ENCODE measurements at places on chromosomes 6 and 20.

GRCh38 chr6:73927421-73927820 lies 231.4 kb downstream of the CD109 start:
- no peak for DNase-seq

DNA sequence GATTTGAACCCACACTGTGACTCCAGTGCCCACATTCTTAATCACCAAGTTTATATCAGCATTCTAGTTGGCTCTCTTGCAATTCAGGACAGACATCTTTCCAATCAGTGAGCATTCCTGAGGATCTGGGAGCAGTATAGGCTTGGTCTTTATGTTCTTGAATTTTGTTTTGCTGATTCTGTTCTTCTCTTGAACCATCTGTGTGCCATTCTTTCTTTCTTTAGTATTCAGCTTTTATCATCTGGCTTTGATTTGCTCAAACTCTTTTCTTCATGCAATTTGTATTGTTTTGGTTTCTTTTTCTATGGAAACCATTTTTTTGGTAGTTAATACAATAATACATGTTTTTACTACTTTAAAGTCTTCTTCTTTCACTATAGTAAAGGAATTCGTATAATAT lies 162.4 kb downstream of the CD109 start:
- DNase-seq = no peak

DNA sequence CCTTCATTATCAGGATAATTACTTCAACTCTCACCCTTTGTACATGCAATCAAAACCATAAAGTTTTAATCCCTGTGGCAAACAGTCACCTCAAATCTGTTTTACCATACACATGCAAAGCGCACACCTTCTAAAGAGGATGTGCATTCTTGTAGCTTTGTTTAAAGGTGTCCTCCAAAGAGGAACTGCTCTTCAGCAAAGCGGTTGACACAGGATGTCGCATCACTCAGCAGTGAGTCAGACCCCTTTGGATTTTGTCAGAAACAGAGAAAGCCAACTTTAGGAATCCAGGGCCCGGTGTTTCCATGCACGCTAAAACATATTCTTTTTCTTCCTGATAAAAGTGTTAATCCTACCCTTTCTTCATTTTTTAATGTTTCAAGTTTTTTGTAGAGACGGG lies 268.3 kb upstream of the ARID1B start:
- no peak for DNase-seq

DNA sequence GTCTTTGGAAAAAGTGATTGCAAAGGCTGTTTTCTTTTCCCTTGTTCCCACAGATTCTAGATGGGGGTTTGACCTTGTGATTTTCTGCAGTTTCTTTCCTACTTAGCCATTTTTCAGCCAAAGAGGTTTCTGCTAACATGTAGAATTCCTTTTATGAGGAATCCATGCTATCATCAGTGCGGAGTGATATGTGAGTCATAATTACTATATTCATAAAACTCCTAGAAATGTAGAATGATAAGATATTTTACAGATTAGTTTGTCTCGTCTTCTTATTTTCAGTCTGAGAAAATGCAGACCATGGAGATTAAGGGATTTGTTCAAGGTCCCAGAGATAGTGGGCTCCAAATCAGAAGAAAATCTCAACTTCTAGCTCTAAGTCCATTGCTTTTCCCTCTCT lies 98.6 kb downstream of the KCNQ5 start:
- no peak for DNase-seq

DNA sequence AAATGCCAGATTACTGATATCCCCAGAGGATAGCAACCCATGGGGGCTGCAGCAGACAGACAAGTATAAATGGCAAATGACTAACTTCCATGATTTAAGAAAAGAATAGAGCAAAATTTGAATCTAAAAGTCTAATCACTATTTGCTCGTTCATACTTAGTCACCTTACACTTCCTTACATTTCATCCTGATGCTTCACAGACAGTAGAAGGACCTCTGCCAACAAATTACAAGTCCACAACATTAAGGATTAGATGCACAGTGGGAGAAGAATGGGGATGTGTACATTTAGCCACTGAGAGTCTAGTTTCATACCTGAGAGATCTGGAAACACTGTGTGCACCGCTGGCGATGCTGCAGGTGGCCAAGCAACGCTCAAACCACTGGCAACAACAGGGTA lies 72.4 kb downstream of the FYN start:
- no peak for DNase-seq

DNA sequence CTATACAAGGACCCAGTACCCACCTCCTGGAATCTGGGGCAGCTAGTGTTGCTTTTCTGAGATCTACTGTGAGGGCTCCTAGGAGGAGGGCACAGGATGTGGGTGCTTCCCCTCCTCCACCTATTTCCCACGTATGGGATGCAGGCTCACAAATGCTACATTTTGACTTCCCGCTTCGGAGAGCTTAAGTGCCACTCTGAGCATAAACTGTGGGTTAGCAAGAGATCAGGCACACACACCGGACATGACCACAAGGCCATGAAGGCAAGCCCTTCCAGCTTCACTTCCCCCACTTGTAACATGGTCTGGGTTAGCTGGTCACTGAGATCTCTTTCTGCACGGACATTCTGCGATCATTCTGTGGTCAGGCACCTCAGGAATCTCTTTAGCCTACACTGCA lies 15.7 kb upstream of the TGM3 start:
- DNase-seq = peak; percentile 22

DNA sequence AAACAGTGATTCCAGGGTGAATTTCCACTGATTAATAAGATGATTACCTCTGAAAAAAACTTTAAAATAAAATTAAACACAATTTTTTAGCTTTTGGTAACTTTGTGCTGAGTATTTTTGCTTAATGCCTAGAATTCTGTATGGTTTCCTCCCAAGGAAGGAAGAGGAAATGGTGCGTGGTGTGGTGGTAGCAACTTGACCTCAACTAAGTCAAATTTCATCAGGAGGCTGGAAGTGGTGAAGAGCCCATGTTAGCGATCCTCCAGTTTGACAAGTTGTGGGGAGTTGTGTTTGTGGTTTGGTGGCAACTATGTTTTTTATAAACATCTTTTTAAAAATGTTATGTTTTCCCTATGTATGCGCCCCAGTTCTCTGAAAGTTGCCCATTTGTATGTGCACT lies 5.0 kb upstream of the RTF2 start:
- DNase-seq = no peak

GRCh38 chr6:132218059-132218696 lies 183.1 kb downstream of the MOXD1 start:
- no peak for DNase-seq

GRCh38 chr6:32081168-32081990 lies 27.8 kb downstream of the TNXB start:
- DNase-seq = no peak

GRCh38 chr6:133816171-133816570 lies 72.7 kb upstream of the TCF21 start:
- DNase-seq = no peak

DNA sequence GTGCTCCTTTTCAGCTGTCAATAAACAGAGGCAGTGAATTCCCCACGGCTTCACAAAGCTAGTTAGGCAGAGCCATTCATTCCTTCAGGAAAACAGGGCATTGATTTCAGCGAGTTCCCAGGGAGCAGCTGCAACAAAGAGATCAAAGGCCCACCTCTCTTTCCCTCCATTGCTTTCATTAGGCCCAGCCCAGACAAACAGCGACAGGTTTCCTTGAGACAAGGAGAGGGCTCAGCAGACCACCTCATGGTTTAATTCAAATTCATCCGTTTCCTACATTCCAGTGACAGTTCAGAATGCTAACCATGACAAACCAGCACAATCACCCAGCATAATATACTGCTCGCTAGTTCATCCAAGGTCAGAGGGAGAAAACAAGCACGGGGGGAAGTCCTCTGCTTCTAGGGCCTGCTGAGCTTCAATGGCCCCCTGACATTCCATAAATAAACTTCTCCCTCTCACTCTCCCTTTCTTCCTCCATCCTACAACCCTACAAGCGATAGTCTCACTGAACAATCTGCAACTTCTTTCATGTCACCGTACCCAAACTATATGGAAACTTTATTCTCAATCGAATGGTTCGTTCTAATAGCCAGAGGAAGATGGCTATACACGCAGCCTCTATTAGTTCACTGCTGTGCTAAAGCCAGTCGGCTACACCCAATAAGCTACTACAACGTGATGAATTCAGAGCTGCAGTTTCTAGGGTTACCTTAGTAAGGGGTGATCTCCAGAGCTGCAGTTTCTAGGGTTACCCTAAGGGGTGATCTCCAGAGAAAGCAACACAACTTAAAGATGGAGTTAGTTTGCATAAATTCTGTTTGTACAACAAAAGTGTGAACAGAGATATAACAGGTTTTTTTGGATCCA lies 34.7 kb downstream of the PLAGL1 start:
- no peak for DNase-seq

- no peak for DNase-seq
These were observed 65.7 kb downstream of the SRC start for GRCh38 chr20:37411408-37412219.

DNA sequence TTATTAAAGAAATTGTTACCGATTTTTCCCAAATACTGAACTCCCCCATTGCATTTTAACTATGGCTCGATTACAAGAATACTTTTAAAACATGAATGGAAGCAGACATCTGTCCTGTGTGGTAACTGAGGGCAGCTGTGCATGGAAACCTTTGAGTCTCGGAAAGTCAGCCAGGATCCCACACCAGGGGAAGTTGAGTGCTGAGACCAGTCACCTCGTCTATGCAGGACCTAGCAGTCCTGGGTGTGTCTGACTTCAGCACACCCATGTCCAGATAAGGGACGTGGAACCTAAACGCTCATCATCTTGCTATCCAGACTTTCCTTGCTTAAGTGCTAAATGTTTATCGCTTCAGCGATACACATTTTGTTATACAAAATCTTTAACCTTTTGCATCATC lies 6.1 kb downstream of the RIN2 start:
- no peak for DNase-seq

- DNase-seq = peak; percentile 62
These were observed 2.4 kb downstream of the AGPAT4 start for GRCh38 chr6:161271343-161272030.

DNA sequence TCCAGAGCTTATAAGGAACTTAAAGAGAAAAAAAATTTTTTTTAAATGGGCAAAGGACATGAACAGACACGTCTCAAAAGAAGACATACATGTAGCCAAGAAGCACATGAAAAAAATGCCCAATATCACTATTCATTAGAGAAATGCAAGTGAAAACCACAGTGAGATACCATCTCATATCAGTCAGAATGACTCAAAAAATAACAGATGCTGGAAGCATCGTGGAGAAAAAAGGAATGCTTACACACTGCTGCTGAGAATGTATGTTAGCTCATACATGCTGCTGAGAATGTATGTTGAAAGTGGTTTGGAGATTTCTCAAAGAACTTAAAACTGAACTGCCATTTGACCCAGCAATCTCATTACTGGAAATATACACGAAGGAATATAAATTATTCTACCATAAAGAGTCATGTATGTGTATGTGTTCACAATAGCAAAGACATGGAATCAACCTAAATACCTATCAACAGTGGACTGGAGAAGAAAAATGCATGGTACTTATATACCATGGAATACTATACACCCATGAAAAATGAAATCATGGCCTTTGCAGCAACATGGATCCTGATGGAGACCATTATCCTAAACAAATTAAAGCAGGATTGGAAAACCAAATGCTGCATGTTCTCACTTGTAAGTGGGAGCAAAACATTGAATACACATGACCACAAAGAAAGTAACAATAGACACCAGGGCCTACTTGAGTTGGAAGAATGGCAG lies 5.2 kb downstream of the OR11A1 start:
- DNase-seq = no peak

- no peak for DNase-seq
These were observed 1.2 kb downstream of the NOX3 start for GRCh38 chr6:155454471-155454870.

DNA sequence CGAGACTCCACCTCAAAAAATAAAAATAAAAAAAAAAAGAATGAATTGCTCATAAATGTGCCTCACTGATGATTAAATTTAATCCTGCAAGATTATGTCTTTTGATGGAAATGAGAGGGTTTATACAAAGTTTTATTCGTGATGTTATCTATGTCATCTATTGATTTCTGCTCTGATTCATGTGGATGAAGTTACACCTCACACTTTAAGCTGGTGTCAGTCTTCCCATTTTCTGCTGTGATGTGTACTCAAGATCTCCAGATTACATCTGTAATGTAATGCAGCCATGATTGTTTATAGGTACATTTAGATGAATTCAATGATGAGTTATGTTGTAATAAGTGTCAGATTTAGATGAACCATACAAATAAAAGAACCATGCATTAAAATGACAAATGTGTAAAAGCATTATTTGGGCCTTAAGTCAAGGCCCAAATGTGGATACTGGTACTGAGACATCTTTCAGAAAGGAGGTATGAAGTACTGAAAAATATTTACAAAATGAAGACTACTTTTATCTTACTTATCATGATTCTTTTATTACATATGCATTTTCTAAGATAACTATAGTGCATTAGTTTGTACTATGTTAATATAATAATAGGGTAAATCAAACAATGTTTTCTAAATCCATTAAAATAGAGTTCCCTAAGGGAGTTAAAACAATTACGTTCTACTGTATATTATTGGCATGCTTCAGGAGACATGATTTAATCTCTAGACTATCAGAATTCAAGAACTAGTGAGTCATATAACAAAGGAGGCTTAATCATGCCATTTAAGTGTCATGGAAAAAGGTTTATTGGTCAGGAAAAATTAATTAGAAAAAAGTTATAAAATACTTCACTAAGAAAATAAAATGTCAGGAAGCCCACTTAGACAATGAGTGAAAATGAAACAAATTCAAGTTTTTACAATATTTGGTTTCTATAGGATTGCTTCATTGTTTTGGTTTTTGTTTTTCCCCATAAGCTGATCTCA lies 34.5 kb downstream of the HCRTR2 start:
- DNase-seq = no peak

DNA sequence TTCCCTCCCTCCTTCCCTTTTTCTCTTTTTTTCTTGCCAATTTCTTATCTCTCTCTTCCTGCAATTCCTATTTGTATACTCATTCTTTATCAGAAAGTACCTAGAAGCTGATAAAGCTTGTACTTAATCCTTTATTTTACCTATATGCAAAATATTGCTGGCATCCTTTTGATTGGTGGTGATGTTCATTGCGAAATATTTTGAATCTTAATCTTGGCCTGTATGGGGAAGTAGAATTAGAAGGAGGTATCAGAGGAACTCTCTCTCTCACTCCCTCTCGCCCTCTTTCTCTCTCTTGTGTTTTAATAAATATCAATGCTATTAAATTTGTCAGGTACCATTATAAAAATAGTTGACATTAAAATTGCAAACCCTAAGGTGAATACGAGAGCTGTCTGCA lies 52.8 kb downstream of the UST start:
- DNase-seq = no peak

GRCh38 chr6:33091957-33092356 lies 16.2 kb downstream of the HLA-DPB1 start:
- no peak for DNase-seq

GRCh38 chr6:132401618-132402285 lies 477 bp upstream of the MOXD1 start:
- no peak for DNase-seq

- DNase-seq = no peak
These were observed 40.7 kb downstream of the DACT2 start for GRCh38 chr6:168278904-168279303.

DNA sequence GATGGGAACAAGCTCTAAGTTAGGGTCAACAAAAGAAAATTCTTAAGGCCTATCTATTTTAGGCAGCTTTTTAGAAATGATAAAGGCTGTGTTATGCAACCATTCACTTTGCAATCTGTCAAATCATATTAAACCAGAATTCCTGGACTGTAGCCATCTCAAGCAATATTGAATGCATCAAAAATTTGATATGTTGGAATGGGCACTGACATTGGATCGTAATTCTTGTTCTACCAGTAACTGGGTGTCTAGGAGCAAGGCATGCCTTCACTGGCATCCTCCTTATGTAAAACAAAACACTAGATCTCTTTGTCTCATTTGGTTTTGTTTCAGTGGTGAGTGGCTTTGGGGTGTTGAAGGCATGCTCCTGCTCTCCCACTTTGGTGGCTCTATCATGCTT lies 145.6 kb downstream of the JARID2 start:
- no peak for DNase-seq

All from globus pallidus (tissue), 1 donor.